Activated CD4-positive, CD25-positive, alpha-beta regulatory T cell (primary cell): ENCODE measurements at places on chromosomes 11 and 22.

DNA sequence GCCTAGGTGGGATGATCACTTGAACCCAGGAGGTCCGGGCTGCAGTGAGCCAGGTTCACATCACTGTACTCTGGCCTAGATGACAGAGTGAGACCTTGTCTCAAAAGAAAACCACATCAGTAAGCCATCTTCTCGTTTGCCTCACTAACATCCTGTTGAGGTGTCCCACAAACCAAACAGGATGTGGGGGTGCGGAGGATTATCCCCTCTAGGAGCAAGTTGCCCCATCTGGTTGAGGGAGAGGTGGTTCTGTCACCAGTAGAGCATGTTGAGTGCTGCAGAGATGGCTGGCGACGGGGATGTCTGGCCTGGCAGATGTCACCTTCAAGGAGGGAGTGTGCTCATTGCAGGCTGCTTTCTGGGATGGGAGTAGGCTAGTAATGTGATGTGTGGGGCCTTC lies 72.4 kb downstream of the ZNRF3 start:
- DNase-seq = no peak

- no peak for DNase-seq
These were observed 117.8 kb downstream of the WNT11 start for GRCh38 chr11:76088511-76088910.

DNA sequence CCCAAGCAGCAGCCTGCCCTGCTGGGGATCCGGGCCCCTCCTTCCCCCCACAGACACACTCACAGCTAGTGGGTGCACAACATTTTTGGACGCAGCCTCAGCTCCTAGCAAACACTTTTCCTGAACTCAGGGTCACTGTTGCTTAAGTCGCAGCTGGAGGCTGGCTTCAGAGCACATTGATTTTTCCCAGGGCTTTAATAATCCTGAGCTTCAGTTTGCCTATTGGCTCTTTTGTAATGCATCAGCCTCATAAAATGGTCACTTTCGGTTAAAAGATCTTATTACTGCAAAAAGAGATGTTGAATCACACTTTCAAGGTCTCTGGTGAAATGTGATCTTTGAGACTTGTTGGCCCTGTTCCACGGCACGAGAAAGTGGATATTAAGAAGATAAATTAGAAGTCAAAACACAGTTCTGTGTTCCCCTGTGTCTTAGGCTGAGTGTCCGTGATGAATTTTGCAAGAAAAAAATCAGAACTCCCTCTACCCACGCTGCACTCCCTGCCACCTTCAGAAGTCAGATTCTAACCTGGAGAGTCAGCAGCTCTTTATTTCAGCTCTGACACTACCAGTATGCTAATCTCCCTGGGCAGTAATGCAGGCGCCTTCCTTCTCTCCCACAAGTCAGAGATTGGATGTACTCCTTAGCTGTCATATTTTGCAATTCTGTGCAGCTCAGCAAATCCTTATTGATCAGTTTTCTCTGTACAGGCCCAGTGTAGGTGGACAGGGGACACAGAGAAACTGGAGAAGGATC lies 158.2 kb upstream of the E2F8 start:
- no peak for DNase-seq

GRCh38 chr11:123839131-123839530 lies 33.0 kb upstream of the OR6M1 start:
- no peak for DNase-seq

- no peak for DNase-seq
These were observed 49.3 kb downstream of the TIMP3 start for GRCh38 chr22:32850591-32851517.

DNA sequence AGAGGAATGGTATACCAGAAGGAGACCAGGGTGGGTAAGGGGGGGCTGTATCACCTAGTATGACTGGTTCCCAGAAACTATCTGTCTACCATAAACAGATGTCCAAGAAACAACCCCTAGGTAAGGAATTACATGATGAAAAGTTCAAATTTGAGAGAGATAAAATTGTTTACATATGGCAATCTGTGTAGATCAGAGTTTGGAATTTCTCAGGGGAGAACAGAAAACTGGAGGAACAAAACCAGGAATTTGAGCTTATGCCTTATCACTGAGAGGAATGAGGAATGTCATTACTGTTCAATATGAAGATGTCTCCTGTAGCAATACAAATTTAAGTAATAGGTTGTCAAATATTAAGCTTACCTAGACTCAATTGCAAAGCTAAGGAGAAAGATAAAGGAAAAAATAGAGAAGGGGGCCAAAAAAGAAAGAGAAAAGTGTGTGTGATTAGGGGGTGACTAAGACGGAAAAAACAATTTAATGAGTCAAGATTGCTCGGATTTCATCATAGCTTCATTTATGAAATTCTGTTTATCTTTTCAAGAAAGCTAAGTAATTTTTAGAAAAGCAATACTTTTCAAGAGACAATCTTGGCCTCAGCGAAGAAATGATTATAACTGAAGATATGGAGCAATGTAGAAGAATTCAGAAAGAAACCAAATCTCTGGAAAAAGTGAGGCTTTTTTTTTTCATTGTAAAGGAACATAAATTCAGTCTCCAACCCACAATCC lies 117.8 kb downstream of the APOL5 start:
- no peak for DNase-seq

GRCh38 chr11:78370406-78371172 lies 47.0 kb downstream of the GAB2 start:
- DNase-seq = no peak

GRCh38 chr22:32200752-32201151 lies 4.1 kb downstream of the RFPL2 start:
- no peak for DNase-seq

DNA sequence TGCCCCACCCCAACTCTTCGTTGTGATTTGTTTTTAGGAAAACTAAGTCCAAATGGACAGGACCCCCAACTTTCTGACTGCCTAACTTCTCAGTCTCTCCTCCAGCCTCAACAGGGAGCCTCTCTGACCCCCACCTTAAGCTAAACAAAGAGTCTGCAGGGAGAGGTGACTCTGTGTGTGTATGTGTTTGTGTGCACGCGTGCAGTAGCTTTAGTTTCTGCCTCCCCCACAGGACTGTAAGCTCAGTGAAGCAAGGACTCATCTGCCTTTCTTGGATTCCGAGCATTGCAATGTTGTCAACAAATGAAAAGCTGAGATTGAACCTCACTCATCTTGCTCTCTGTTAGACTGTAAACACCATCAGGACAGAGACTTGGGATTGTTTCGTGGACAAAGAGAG lies 7.9 kb downstream of the SNAP29 start:
- DNase-seq = no peak

DNA sequence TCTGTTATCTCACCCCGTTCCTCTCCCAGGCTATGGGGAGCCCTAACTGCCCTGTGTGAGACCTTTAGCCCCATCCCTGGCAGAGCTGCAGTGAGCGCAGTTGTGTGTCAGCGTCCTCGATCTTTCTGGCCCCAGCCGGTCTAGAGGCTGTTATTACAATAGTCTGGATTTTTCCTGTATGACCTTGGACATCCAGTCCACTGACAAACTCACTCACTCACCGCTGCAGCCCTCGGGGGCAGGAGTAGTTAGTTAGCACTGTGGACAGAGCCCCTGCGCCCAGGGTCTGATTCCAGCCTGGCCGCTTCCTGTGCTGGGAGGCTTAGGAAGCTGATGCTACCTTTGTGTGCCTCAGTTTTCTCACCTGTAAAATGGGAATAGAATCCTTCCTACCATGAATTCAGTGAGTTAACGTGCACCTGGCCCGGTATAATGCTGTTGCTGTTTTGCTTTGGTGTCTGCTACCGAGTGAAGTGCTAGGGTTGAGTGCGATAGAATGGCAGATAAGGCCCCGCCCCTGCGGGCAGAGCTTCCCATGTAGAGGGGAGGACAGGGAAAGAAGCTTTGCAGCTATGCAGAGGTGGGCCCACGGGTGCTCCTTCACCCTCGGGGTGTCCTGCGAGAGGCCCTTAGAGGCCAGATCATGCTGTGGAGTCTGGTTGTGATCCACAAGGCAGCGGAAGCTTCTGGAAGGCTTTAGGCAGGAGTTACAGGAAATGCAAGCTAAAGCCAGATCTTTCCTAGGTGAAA lies 3.0 kb downstream of the LRP5 start:
- DNase-seq = no peak

DNA sequence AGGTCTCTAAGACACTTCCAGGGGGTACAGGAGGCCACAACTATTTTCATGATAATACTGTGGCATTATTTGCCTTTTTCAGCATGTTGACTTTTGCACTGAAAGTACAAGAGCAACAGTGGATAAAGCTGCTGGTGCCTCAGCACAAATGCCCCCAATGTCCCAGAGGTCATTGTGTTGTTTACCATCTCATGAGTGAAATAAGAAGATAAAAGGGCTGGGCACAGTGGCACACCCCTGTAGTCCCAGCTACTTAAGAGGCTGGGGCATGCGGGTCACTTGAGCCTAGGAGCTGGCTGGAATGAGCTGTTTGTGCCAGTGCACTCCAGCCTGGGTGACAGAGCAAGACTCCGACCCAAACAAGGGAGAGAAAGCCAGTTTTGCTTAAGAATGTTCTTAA lies 72.6 kb upstream of the RAB1B start:
- no peak for DNase-seq

DNA sequence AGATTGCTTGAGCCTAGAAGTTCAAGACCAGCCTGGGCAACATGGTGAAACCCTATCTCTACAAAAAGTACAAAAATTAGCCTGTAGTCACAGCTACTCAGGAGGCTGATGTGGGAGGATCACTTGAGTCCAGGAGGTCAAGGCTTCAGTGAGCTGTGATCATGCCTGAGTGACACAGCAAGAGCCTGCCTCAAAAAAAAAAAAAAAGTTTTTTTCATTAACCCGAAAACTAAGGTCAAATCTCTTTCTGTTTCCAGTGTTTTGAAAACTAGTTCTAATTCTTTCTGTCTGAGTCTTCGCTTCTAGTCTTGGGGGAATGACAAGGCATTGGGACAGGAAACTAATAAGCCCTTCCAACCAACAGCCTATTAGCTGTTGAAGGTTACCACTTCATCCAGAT lies 57.6 kb downstream of the LIF start:
- DNase-seq = no peak

GRCh38 chr22:38740754-38741153 lies 15.0 kb downstream of the SUN2 start:
- DNase-seq = no peak

DNA sequence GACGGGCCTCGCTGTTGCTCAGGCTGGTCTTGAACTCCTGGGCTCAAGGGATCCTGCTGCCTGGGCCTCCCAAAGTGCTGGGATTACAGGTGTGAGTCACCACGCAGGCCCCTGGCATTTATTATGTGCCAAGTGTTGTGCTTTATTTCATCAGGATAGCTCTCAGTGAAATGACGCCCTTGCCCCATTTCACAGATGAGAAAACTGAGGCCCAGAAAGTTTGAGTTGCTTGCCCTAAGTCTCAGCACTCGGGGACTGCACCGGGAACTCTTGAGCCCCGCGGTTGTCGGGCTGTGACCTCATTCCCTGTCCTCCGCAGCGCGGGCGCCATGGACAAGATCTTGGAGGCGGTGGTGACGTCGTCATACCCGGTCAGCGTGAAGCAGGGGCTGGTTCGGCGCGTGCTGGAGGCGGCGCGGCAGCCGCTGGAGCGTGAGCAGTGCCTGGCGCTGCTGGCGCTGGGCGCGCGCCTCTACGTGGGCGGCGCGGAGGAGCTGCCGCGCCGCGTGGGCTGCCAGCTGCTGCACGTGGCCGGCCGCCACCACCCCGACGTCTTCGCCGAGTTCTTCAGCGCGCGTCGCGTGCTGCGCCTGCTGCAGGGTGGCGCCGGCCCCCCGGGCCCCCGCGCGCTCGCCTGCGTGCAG lies 7.3 kb downstream of the USP35 start:
- DNase-seq = no peak

DNA sequence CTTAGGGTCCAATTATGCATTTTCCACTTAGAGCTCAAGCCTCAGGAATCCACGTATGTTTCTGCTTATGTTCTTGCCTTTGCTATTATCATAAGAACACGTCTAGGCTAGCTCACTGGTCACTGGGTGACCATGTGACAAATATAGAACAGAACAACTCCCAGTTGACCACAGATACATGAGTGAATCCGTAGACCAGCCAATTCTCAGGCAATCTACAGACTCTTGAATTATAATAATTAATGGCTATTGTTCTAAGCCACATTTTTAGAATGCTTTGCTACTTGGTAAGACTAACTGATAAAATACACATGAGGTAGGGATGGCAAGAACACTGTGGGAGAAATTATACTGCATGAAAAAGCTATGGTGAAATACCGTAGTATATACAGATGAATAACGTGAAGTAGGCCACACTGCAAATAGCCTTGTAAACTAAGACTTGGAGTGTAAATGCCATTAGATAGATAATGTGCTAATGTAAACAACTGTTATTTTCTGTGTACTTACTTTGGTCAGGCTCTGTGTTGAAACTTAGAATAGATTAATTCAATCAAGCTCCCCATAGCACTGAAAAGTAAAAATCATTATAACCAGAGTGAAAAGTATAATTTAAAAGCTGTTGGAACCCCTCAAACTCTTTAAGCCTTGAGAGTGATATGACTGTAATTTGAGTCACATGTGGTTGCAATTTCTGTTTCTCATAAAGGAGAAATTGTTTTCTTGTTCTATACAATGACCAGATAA lies 366.2 kb upstream of the CCDC179 start:
- DNase-seq = no peak

DNA sequence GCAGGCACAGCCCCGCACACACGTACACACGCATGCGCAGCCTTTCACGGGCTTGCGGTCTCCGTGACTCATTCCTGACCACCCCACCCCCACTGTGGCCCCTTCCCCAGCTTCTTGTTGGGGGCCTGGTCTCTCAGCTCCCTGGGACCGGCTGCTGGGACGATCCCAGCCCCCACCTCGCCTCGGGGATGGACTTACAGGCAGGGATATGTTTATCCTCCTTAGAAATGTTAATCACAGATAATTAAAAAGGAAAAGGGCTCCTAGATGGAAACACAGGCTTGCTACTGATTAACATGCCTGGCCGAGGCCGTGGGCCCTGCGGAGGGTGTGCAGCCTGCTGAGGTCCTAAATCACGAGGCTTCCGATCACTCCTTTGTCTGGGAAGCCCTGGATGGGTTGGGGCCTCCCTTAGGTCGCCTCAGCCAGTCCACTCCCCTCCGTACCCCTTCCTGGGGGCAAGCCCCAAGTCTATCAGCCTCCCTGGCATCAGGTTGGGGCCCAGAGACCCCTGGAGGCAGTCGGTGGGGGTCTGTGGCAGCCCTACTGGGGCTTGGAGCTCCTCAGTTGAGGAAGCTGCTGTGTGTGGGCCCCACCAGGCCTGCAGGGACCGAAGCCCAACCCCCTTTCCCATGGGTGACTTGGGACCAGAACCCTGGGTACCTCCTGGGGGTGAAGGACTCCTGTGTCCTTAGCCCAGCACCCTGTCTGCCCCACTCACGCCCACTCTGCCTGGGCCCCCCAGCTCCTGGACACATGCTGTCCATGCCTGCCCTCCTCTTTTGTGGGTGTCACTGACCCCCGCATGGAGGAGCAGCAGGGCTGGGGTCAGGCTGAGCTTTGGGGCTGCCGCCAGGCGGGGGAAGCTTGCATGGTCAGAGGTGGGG lies 20.6 kb downstream of the TSPAN4 start:
- no peak for DNase-seq
